ENCODE measurements at places on chromosomes 3 and 15.

DNA sequence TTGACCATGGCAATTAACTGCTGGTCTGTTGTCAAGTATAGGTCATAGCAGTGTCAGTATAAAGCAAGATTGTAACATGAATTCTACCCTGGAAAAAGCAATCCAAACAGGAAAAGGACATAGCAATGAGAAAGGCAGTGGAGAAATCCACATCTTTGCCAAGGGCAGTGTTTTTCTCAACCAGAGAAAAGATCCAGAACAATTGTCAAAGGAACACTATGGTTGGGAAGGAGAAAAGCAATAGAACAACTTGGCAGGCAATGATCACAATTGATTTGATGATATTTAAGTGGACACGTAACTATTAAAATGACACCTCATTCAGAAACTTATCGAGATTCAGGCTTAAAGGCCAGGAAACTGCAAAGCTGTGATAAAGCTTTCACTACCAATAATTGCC lies 271.1 kb downstream of the DIPK2A start:
- no peak for DNase-seq

DNA sequence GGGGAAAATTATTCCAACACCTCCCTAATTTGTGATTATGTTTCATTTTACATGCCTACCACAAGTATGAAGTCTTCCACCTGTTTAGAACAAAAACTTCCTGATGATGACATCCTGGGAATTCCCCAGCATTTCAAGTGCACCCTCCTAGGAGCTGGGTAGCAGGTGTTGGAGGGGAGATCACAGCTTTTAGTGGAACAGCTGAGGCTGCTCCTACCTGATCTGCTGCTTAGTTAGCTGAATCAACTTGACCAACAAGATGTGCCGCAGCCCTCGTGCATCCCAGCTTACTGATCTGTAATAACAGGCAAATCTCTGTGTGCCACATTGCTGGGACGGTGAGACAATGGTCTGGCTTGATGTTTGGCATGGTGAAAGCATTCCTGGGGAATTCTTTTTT lies 29.7 kb downstream of the TRAK1 start:
- DNase-seq, result no peak

GRCh38 chr3:28575746-28576613 lies 227.4 kb upstream of the AZI2 start:
- no peak for DNase-seq

- DNase-seq, result no peak
These were observed 498.4 kb downstream of the FHIT start for GRCh38 chr3:60752809-60753208.

GRCh38 chr3:15556512-15556911 lies 35.0 kb upstream of the COLQ start:
- no peak for DNase-seq
